Stimulated activated CD8-positive, alpha-beta memory T cell treated with anti-CD3 and anti-CD28 coated beads, Interleukin-15, amount 100 ng/mL, for 4 hours (primary cell): ENCODE measurements at places on chromosomes 1 and 21.

GRCh38 chr1:17544776-17545350 lies 5.4 kb downstream of the ARHGEF10L start:
- DNase-seq: no peak

DNA sequence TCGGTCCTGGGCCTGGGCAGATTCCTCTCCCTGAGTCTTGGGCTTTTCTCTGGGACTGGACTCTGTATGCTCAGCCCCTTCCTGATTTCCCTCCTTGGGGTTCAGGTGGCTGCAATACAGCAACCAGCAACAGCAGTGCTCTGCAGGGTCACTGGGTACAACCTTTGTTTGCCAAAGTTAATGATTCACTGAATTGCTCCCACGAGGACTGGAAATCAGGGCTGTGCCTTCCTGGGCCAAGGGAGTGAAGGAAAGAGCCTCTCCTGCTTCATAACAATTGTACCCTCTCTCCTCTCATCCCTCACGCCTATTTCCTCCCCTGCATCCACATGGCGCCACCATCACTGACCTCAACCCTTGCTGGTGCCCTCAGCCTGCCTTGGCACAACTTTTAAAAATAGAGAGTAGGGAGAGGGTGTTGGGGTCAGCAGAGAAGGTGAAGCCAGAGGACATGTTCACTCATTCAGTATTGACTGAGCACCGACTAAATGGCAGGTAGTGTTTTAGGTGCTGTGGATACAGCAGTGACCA lies 52.8 kb upstream of the GOLT1A start:
- DNase-seq: no peak

DNA sequence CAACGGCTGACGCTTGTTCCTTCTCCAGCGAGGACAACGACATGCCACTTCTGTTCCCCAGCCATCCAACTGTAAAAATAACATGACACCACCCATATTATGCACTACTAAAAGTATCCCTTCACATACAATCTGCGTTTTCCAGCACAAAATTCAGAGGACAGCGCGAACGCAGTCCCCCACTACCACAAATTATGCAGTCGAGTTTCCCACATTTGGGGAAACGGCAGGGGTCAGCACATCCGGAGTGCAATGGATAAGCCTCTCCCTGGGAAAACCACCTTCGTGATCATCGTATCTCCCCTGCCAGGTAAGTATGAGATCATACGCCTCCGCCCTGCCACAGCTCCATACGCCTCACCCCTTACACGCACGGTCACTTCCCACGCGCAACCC lies 120.9 kb downstream of the PPIAL4G start:
- no peak for DNase-seq

DNA sequence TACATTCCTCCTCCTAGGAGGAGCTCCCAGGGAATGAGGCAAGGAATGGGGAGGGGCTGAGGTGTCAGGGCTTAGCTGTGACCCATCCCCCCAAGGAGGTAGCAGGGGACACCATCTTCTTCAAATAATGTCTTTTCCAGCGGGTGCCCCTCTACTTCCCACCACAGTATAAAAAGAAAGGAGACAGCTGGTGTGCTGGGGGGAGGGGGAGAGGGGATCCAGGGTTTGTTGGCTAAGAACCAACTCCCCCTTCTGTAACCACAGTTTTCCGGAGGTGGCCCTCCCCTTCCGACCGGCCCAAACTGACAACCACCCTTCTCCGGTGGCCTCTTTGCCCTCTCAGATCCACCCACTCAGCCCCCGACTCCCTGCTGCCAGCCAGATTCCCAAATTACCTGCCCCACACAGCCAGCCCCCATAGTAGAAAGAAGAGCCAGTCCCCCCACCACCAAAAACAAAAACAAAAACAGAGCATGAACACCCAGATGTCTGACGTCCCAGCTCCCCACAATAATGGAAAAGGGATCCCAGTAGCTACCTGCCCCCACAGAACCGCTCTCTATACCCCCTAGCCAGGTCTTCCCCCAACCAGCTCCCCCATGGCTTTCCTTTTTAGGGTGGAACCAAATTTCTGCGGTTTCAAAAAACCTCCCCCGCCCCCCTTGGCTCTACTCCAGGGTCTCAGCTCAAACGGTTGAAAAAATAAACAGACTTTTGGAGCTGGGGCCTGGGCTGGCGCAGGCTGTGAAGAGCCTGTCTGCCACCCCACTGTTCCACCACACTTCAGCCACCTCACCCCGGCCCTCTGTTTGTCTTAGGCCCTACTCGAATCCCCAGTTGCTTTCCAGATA lies 2.1 kb downstream of the ARHGEF2 start:
- peak; percentile 48 for DNase-seq
